Heart left ventricle (tissue), 16 donors: ENCODE measurements at places on chromosomes 4 and X.

DNA sequence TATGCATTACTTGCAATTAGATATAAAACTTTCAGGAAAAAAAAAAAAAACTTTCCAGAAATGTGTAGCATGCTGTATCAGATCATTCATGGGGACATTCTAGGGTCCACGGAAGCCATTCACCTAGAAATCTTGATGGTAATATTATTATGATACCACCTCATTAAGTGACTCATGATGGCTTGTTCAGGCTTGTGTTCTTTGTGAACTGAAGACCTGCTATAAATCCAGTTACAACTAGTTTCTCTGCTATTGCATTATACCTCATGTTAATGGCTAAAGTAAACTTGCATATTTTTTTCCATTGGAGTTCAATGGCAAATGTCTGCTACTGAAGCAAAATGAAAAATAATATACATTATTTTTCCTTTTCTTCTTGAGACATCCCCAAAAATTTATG, 35.3 kb upstream of the PTPN13 start:
- H3K36me3 ChIP-seq: no peaks in the 10 kb centered on the region
- H3K27ac ChIP-seq: no peak overlapping the region
- H3K4me1 ChIP-seq: no peaks in the 10 kb centered on the region
- no peak for DNase-seq
- no peaks in the 10 kb centered on the region for H3K27me3 ChIP-seq

DNA sequence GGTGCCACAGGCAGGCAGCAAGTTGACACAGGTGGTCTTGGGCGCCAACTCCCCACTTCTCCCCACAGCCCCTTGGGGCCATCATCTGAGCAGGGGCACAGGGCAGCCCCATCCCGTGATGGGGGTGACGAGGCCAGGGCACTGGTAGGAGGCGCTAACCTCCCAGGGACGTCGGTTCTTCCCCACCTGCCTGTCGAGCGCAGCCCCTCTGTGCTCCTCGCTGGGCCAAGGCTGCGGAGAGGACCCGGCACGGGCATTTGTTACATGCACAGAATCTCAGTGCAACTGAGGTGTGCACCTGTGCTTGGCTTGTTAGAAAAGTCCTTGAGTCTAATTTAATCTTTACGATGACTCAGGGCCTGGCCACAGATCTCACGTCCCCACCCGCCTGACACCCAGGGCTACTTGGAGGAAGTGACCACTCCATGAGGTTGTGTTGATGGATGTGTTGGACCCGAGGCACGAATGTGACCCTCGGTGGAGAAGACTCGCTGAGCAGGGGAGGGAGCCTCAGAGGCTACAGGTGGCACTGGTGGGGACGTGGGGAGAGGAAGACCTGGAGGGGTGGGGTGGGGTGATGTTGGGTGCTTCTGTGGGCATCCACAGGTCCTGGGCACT, 3.1 kb upstream of the SH3TC1 start:
- no peaks in the 10 kb centered on the region for H3K36me3 ChIP-seq
- H3K4me3 ChIP-seq: no peak overlapping the region
- H3K4me1 ChIP-seq: peaks cover 77% of the 10 kb centered on the region
- no peak for DNase-seq
- no peaks in the 10 kb centered on the region for H3K27me3 ChIP-seq

- no peak for DNase-seq
- peak overlapping the region; percentile 85 for H3K27ac ChIP-seq
- H3K27me3 ChIP-seq: no peaks in the 10 kb centered on the region
Observed at GRCh38 chr4:139761461-139761860, 95.8 kb downstream of the MGST2 start.

DNA sequence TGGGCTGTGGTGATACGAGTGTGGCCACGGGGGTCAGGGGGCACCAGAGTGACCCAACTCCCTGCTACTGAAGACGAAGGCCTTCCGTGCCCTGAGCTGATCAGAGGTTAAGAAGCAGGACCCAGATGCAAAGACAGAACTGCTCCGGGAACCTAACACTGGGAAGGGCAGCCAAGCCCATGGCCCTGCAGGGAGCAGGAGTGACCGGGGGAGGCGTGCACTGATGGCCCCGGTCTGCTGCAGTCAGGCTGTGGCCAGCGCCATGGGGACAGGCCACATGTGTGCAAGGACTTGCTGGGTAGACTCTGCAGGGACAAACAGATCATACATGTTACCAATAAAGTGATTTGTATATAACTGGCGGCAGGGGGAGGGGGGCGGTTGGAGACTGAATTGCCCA, 74.6 kb downstream of the ACOX3 start:
- H3K36me3 ChIP-seq: no peaks in the 10 kb centered on the region
- H3K4me3 ChIP-seq: no peak overlapping the region
- no peak overlapping the region for H3K27ac ChIP-seq
- no peaks in the 10 kb centered on the region for H3K27me3 ChIP-seq
- H3K4me1 ChIP-seq: peaks cover 3% of the 10 kb centered on the region
- no peak for DNase-seq

GRCh38 chr4:166527500-166527899, 654.5 kb downstream of the TLL1 start:
- H3K4me1 ChIP-seq: no peaks in the 10 kb centered on the region
- no peaks in the 10 kb centered on the region for H3K27me3 ChIP-seq
- no peak for DNase-seq
- no peaks in the 10 kb centered on the region for H3K36me3 ChIP-seq

- no peaks in the 10 kb centered on the region for H3K27me3 ChIP-seq
- H3K4me3 ChIP-seq: no peak overlapping the region
- DNase-seq: no peak
- no peaks in the 10 kb centered on the region for H3K4me1 ChIP-seq
- no peak overlapping the region for H3K27ac ChIP-seq
- H3K36me3 ChIP-seq: no peaks in the 10 kb centered on the region
Observed at GRCh38 chr4:93710101-93710846, 118.3 kb upstream of the ATOH1 start.

- DNase-seq: no peak
- no peak overlapping the region for H3K27ac ChIP-seq
- H3K4me1 ChIP-seq: no peaks in the 10 kb centered on the region
Observed at GRCh38 chr4:155772459-155773195, 13.8 kb downstream of the GUCY1B1 start.

DNA sequence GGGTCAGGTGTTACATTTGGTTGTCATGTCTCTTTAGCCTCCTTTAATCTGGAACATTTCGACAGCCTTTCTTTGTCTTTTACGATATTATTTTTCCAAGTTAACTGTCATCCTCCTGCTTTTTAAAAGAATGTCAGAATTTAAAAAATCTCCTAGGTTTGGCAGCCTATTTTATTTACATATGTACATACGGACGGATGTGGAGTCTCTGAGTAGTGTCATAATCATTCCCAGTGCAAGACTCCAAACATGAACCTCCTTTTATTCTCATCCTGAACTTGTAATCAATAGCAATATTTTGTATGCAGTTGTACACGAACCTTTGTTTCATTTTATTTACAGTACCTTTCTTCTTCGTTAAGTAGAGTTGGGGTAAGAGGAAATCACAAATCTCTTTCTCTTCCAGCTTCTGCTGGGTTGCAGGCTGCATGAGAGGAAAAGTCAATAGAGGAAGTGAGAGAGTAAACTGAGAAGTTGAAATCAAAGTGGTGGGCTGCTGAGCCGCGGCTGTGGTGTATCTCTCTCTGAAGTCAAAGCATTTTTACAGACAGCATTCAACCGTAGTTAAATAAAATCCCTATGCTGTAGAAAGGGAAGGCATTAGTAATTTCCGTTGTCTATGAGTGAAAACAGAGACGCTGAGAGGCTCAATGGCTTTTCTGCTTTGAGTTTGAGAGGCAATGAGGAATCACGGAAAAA, 53.9 kb upstream of the RPS6KA3 start:
- DNase-seq: no peak
- H3K27ac ChIP-seq: no peak overlapping the region
- peaks cover 8% of the 10 kb centered on the region for H3K27me3 ChIP-seq
- no peak overlapping the region for H3K4me3 ChIP-seq
- H3K4me1 ChIP-seq: no peaks in the 10 kb centered on the region

- DNase-seq: no peak
- H3K36me3 ChIP-seq: no peaks in the 10 kb centered on the region
- no peak overlapping the region for H3K4me3 ChIP-seq
- H3K4me1 ChIP-seq: no peaks in the 10 kb centered on the region
Observed at GRCh38 chr4:166458756-166459155, 585.7 kb downstream of the TLL1 start.

DNA sequence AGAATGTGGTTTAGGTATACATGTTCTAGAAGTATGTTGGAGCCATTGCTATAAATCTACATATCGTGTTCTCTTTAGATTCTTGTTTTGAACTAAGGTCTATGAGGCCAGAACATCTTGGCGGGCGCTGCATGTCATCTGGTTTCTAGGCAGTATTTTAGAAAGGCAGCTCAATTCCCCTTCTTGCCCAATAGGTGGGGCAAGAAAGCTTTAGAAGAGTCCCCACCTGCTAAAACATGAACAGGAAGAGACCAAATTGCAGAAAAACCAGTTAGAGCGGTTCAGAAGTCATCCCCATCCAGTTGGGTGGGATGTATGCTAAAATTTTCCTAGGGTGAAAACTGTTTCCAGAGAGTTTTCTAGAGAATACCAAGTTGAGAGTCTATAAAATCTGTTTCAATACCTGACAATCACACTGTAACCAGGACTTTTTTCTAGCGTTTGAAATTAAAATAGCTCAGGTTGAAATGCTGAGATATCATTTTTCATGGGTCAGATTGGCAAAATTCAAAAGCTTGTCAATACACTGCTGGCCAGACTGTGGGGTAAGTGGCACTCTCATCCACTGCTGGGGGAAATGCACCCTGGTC, 17.5 kb upstream of the SH3KBP1 start:
- no peaks in the 10 kb centered on the region for H3K4me1 ChIP-seq
- H3K4me3 ChIP-seq: no peak overlapping the region
- no peaks in the 10 kb centered on the region for H3K36me3 ChIP-seq
- H3K27me3 ChIP-seq: no peaks in the 10 kb centered on the region
- H3K27ac ChIP-seq: no peak overlapping the region

DNA sequence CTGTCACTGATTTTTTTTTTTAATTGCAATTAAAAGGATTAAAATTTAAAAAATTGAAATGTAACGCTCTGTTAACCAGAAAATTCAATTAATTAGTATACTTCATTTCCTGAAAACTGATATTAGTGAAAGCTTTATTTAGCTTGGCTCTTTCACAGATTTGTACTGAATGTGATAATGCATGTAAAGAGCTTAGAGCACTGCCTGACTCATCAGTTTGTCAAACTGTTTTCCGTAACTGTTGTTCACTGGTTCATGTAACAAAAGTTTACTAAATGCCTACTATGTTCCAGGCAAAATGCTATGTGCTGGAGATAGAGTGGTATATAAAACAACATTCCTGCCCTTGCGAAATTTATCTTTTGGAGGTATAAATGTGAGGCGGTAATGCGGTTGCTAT, 471.7 kb downstream of the SH2D1A start:
- H3K4me1 ChIP-seq: no peaks in the 10 kb centered on the region
- no peaks in the 10 kb centered on the region for H3K36me3 ChIP-seq
- H3K4me3 ChIP-seq: no peak overlapping the region
- no peaks in the 10 kb centered on the region for H3K27me3 ChIP-seq
- no peak for DNase-seq

DNA sequence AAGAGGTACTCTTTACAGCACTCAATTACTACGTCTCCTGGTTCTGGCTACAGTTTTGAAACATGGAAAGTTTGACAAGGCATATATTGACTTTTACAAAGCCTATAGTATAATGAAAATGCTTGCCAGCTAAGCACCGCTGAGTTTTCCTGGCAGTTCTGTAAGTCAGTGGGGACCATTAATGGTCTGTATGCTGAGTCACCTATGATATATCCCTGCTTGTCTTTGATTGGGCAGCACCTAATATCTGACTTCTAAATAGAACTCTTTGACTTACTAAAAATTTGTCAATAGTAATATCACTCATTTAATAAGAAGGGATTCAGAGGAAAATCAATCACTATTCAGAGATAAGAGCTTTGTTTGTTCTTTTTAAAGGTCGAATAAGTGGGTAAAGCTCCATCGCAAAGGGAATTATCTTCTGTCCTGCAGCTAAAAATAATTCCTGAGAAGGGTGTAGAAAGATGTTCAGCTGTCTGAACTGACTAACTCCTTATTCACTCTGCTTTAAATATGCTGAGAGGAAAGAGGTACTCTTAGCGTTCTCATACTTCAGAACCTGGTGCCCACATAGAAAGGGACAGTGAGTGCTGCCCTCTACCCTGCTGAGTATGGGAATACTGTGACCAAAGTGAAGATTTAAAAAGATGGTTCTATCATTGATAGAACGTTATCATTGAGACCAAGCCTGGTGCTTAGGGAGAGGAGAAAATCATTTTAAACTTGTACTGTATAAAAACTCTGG, 959 bp downstream of the SMPX start:
- no peak for DNase-seq
- no peaks in the 10 kb centered on the region for H3K27me3 ChIP-seq
- peak overlapping the region; percentile 29 for H3K4me3 ChIP-seq
- H3K36me3 ChIP-seq: peaks cover 6% of the 10 kb centered on the region
- no peaks in the 10 kb centered on the region for H3K4me1 ChIP-seq
- H3K27ac ChIP-seq: peak overlapping the region; percentile 92

GRCh38 chr4:1377606-1378261, 28.5 kb downstream of the NKX1-1 start:
- no peaks in the 10 kb centered on the region for H3K36me3 ChIP-seq
- H3K4me3 ChIP-seq: no peak overlapping the region
- DNase-seq: peak; percentile 7
- no peak overlapping the region for H3K27ac ChIP-seq

DNA sequence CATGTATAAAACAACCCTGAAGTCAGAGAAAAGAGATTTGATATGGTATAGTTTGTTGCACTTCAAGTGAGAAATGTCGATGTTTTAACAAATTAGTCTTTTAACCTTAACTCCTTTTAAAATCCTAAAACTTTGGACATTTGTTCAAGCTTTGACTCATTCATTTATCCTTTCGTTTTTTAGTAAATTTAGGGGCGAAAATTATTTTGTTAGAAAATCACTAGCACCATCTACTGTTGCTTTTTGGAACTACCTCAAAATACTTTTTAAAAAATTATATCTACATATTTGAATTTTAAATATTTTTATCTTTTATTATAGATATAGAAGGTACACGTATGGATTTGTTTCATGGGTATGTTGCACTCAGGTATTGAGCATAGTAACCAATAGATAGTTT, 165.1 kb upstream of the POF1B start:
- DNase-seq: no peak
- no peaks in the 10 kb centered on the region for H3K36me3 ChIP-seq
- H3K4me1 ChIP-seq: no peaks in the 10 kb centered on the region
- H3K27me3 ChIP-seq: no peaks in the 10 kb centered on the region

DNA sequence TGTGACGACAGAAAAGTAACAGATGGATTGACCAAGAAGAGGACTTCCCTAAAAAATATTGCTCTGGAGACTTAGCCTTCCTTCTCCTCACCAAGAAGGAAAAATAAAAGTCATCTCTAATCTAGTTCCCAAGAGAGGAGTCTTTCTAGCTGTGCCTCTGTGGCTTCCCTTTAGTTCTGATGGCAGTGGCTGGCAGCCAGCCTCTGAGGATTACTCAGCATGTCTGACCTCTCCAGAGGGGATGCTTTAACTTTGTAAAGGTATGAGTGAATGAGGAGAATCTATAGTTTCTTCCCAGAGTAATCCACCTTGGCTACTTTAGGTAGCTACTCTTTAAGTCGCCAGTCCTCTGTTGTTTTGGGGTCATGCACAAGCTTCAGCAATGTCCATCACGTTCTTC, 163.9 kb upstream of the KIT start:
- no peak overlapping the region for H3K4me3 ChIP-seq
- H3K27ac ChIP-seq: no peak overlapping the region
- H3K27me3 ChIP-seq: no peaks in the 10 kb centered on the region
- no peaks in the 10 kb centered on the region for H3K36me3 ChIP-seq
